Activated CD4-positive, alpha-beta T cell treated with anti-CD3 and anti-CD28 coated beads, Interleukin-2, amount 50 U/mL, for 16 hours (primary cell): ENCODE measurements at places on chromosomes 12 and 14.

DNA sequence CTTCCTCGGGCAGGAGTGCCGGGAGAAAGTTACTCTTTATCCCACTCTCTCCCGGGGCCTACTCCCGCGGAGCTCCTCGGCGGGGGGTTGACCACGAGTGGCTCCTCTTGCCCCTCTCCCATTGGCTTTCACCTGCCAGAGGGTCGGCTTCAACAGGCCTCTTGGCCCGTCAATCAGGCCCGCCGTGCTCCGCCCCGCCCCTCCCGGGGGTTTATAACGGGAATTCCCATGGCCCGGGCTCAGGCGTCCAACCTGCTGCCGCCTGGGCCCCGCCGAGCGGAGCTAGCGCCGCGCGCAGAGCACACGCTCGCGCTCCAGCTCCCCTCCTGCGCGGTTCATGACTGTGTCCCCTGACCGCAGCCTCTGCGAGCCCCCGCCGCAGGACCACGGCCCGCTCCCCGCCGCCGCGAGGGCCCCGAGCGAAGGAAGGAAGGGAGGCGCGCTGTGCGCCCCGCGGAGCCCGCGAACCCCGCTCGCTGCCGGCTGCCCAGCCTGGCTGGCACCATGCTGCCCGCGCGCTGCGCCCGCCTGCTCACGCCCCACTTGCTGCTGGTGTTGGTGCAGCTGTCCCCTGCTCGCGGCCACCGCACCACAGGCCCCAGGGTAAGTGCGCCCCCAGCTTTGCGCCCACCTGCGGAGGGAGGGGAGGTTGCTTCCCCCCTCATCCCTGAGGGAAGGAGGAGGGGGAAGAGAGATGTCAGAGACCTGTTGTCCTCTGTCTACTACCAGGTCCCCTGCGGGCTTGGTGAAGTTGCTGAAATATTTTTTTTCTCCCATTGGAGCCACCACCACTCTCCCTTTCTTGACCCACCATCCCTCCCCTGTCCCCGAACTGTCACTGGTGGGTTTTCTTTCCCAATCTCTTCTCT is at the start of gene SMOC1:
Gene SMOC1, plus strand, starts transcription at position 242 of the 869 bp plus-strand sequence. Its CDS starts 263 bp downstream, at position 505.
- DNase-seq = peak; percentile 19

GRCh38 chr12:89225808-89226411 is 126.4 kb downstream of the DUSP6 start:
- peak; percentile 78 for DNase-seq

GRCh38 chr14:34450958-34451357 is 11.1 kb downstream of the SPTSSA start:
- DNase-seq = no peak

GRCh38 chr12:4215229-4216186 is 58.1 kb upstream of the CCND2 start:
- peak; percentile 56 for DNase-seq

- DNase-seq = no peak
These were observed 6.8 kb downstream of the SIX6 start for GRCh38 chr14:60515511-60516289.

DNA sequence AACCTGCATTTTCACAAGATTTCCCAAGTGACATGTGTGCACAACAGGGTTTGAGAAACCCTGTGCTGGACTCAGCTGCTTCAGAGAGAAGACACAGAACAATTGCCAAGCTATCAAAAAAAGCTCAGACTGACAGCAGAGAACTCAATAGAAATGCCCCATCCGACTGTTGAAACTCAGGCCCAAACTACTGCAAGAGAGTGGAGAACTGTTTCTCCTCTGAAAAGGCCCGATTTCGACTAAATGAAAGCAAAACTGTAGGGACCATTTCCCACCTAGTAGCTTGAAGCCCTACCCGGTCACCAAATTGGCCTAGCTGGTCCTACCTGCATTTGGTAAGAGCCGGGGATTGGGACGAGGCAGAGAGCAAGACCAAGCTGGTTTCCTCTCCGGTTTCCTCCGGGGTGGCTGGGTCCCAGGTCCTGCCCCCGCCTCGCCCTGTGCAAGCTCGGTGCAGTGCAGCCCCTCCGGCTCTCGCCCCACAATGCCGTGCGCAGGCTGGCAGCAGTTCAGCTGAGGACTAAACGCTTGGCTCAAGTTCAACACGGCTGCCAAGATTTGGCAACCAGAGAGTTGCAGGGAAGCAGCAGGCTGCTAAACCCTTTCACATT is 1180.6 kb downstream of the VRK1 start:
- peak; percentile 84 for DNase-seq

DNA sequence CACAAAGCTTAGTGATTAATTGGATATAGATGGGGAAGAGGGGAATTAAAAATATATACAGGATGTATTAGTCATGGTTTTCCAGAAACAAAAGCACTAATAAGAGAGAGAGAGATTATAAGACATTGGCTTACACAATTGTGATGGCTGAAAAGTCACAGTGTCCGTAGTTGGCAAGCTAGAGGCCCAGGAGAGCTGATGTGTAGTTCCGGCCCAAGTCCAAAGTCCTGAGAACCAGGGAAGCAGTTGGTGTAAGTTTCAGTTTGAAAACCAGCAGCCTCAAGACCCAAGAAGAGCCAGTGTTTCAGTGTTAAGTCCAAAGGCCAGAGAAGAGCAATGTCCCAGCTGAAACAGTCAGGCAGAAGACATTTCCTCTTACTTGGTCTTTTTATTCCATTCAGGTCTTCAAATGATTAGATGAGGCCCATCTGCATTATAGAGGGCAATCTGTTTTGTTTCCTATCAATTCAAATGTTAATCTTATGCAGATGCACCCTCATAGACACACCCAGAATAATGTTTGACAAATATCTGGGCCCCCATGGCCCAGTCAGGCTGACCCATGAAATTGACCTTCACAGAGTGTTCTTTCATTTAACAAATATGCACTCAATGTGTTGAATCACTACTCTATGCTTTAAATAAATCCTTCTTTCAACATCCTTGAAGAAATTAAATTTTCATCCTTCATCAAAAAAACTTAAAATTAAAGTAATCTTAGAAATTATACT is 67.2 kb upstream of the DIO2 start:
- DNase-seq = no peak

- DNase-seq = no peak
These were observed 15.4 kb downstream of the RIMBP2 start for GRCh38 chr12:130700492-130701401.

DNA sequence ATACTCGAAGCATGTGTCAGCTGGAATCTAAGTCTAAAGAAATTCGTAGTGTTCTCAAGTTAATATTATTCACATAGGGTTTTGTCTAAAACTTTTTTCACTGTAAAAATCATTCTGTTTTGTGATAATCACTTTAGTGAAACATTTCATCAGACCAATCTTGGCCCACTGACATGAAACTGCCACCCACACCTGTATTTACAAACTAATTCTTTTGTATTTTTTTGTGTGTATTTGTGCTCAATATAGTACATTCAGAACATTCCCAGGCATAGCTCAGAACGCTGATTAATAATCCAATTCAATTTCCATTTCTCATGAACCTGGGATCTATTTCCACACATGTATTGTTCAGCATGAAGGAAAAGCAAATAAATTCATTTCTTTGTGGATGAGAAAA is 191.7 kb downstream of the RASSF9 start:
- DNase-seq = no peak

DNA sequence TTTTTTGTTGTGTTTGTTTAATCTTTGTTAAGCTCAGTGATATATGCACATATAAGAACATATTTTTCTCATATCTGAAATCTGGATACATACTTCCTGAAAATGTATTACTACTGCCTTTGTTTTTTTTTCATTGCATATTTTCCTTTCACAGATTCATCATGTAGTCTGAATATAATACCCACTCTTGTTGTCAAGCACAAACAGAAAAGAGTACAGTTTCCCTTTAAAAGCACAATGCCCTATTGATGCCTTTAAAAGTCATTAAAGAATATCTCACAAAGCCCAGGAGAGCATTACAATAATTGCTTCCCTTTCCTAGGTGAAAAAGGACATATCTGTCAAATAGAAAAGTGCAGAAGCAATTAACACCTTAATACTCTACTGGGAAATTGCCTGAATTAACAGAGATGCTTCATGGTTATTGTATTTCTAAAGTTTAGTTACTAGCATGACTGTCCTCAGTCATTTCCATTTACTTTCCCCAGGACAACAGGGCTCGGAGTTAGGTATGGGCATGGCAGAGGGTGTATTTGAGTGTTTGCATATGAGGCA is 107.4 kb downstream of the GRIP1 start:
- DNase-seq = no peak

DNA sequence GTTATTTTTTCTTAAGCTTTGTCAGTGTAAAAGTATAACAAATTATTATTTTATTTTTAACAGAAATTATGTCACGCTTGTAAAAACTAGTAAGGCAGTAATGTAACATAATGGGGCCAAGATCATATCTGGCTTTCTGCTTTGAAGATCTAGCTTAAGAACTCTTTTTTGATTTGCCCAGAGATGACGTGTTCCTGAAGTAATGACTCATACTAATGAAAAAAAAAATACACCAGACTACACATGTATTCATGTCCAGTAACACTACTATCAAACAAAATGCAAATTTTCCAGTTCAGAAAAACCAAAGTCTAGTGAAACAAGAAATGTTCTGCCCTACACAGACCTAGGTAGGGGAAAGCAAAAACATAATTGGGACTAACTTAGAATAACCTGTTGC is 432.2 kb upstream of the ATXN7L3B start:
- DNase-seq = no peak

GRCh38 chr12:55847033-55847432 is 4.3 kb upstream of the MMP19 start:
- DNase-seq = peak; percentile 32

DNA sequence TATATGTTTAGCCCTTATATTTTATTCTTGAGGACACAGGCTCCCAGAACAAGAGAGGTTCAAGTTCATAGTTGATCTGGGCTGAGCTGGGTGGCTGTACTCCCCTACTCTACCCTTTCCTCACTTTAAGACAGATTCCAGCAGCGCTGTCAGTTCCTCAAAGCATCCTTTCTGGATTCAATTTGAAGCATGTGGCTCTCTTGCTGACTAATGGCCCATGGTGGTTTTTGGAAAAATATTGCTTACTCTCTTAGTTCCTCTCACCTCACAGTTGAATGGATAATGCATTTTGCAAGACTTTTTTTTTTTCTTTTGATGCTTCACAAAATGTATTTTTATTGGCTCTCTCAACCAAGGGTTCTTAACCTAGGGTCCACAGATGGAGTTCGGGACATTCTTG is 4.1 kb downstream of the PELI2 start:
- no peak for DNase-seq
